ENCODE measurements at places on chromosomes 3 and 15.
A peak's percentile ranks its signal among the peaks of the same experiment; 100 is the strongest.

- no peak for DNase-seq
These were observed 87.0 kb downstream of the KLHL25 start for GRCh38 chr15:85707519-85708338.

DNA sequence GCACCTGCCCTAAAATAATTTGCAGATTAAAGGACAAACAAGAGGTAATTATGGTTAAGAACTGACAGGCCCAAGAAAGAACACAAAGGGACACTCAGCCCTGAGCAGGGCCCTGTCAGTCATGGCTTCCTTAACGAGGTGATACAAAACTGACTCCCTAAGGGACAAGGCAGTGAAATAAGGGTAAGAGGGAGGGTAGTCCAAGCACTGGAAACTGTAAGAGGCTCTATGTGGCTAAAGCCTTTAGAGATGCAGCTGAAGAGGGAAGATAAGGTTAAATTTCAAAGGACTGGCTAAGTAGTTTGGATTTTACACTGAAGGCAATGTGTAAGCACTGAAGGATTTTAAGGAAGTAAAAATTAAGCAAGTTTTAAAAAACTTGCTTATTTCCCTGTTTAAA is 3.9 kb downstream of the ATR start:
- no peak for DNase-seq

- peak; percentile 39 for DNase-seq
These were observed 1.4 kb upstream of the MAGEL2 start for GRCh38 chr15:23648920-23649515.

DNA sequence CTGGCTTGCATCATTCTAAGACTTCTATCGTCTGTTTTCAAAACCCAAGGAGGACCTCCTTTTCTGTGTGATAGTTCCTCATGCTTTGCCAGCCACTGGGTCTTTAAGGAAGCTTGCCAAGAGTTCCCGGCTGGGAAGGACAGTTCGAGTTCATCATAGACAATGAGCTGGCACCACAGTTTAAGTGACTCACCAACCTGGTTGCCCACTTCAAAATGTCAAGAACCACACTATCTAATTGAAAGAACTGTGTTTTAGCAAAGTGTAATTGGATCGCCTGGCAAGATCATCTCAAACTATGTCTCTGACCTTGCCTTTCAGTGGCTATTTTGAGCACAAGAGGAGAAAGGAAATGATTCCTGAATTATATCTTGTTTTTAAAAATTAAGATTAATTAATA is 27.9 kb downstream of the SOX2 start:
- DNase-seq = no peak

- DNase-seq = no peak
These were observed 84.6 kb upstream of the ADAMTSL3 start for GRCh38 chr15:83569341-83569740.

DNA sequence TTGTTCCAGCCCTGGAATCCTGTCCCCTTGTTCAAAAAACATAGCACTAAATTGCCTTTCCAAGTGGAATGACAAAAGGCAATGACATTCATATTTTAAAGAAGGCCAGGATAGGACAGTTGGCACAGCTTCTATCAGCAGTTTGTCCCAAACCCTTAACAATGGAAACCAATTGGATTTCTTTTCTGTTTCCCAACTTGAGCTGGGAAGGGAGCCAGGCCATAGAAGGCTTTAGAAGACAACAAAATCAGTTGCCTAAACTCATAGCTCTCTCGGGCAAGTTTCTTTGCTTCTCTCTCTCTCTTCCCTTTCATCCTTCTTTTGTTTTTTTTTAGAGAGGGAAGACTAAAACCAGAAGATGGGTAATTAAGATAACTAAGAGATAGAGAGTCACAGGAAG is 227.7 kb upstream of the TPRG1 start:
- DNase-seq = no peak

- DNase-seq = no peak
These were observed 14.0 kb upstream of the NEO1 start for GRCh38 chr15:73038220-73038619.

DNA sequence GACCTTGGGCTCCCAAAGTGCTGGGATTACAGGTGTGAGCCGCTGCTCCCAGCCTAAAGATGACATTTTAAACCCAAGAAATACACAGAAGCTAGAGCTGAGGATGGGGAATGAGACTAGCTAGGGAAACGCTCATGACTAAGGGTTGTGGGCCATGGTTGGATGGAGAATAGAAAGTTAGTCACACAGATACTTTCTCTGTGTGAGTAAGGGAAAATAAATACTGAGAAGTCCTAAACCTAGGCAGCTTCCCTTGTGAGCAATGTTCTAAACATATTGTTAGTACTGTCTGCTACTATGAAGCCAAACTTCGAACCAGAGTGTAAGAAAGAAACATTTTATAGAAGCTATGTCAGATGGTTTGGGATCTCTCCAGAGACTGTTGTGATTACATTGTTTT is 304.8 kb upstream of the STAC start:
- no peak for DNase-seq

DNA sequence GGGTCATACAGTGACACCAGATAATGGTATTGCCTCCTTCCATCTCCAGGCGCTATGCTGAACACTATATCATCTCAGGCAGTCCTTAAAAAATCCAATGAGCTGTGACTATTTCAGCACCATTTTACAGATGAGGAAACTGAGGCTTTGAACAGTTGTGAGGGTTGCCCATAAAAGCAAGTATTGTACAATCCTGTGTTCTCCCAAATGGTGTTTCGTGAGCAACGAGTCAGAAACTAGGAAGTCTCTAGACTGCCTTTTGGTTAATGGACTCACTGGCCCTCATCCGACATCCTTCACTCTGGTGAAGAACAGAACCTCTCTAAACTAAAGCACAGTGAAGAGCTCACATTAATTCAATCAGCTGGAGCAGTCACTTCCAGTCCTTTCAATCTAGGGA is 61.8 kb downstream of the ATP8B4 start:
- no peak for DNase-seq

DNA sequence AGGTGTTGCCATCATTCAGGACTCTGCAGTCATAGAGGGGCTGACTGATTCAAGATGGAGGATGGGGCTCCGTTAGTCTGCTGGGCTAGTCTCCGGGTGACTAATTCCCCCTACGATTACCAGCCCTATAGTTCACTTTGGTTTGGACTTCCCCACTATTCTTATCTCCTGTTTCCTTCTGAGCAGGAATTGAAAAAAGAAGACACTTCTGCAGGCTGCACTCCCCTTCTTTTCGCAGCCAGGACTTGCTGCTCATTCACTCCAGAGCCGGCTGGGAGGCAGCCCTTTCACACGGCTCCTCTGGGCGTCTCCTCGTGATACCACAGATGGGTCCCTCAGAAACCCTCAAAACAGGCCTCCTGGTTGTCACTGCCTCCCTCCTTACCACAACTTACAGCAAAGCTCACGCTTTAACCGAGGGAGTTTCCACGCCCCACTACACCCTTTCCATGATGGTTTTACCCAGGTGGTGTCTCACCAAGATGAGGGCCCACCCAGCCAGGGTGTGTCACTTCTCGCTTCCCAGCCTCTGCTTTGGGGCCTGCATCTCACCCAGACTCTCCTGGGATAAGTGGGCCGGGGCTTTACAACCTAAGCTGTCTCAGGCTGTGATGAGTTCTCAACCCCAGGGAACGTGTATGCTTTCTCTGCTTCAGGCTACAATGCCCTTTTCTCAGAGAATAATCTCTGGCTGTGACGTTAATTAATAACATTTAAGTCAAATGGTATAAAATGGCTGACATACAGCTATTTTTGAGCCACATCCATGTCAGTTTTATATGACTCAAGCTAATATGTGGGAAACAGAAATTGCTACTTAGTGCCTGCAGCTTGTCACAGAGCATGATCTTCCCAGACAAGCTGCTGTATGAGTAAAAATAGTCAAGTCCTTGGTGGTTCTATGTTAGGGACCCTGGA is 11.9 kb downstream of the CX3CR1 start:
- no peak for DNase-seq

DNA sequence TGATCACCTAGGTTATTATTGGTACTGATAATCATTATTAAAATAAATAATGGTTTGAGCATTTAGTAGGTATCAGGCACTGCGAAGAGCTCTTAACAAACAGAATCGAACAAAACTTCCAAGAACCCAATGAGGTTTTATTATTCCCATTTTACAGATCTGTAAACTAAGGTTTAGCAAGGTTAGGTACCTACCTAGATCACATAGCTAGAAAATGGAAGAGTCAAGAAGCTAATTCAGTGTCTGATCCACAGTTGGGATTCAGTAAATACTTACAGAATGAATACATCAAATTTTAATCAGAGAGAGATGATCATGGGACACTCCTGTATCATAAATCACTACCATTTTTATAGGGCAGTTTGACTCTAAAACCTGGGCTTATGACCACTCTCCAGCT is 15.5 kb downstream of the GJD2 start:
- no peak for DNase-seq

- DNase-seq = no peak
These were observed 272.4 kb downstream of the TIGIT start for GRCh38 chr3:114566162-114566755.

- no peak for DNase-seq
These were observed 158.7 kb upstream of the NANOGP8 start for GRCh38 chr15:35243758-35244157.

GRCh38 chr3:20561166-20561565 is 375.2 kb upstream of the SGO1 start:
- DNase-seq = no peak

DNA sequence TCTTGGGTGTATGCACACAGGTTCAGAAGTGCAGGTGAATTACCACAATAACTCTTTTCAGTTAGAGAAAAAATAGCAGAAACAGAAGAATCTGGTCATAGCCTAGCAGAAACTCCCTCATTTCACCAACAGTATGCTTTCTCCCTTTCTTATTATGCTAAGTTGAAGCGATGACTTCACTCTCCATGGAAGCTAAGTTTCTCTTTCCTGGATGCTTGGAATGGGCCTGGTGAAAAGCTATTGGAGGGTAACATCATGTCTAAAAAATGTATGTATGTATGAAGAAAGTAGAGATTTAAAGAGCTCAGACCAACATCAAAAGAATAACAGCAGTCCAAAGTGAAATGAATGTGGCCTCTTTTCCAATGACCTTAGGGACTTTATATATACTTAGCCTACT is 145.5 kb downstream of the TIGIT start:
- no peak for DNase-seq

- DNase-seq = no peak
These were observed 8.3 kb upstream of the THSD4 start for GRCh38 chr15:71106802-71107500.

- DNase-seq = no peak
These were observed 62.8 kb downstream of the SCN11A start for GRCh38 chr3:38988955-38989354.

DNA sequence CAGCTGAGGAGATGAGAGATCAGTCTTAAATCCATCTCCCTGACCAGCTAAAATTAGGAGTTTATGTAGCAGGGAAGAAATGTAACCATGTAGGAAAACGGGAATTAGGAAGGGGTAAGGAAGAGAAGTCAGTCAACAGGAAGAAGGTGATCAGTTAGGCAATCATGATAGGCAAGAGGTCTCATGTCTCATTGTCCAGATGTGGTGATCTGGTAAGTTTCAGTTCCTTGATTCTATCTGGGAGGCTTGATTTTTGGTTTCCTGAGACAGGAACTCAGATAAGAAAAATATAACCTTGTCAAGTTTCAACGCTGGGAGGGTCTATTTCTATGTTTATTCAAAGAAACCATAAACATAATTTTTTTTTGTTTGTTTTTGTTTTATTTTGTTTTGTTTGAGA is 40.3 kb upstream of the TBC1D5 start:
- DNase-seq = no peak

- no peak for DNase-seq
These were observed 9.4 kb downstream of the ATP13A4 start for GRCh38 chr3:193545304-193545703.

GRCh38 chr3:5010706-5011554 is 31.7 kb downstream of the BHLHE40 start:
- no peak for DNase-seq

DNA sequence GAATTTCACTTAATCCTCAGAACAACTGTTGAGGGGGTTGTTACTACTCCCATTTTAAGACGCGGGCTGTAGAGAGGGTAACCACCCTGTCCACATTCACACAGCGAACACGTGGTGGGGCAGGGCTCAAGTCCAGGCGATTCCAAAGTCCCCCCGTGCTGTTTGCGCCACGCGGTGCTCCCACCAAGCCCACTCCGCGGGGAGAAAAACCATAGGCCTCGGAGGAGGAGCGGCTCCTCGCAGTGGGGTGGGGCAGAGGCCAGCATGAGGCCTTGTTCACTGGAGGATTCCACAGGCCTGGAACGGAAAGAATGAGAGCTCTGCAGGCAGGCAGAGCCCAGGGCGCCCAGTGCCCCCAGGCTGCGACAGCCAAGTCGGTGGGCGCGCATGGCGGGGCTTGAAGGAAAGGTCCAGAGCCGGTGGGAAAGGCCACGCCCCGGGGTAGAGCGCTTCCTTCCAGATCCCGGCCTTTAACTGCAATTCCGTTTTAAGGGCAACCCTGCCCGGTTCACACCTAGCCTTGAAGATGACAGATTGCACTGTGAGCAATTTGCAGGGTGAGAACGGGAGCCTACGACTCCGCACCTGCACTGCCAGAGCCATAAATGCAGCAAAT is 161.8 kb upstream of the TBL1XR1 start:
- peak; percentile 68 for DNase-seq

- DNase-seq = no peak
These were observed 51.5 kb upstream of the COL6A6 start for GRCh38 chr3:130465521-130465920.

DNA sequence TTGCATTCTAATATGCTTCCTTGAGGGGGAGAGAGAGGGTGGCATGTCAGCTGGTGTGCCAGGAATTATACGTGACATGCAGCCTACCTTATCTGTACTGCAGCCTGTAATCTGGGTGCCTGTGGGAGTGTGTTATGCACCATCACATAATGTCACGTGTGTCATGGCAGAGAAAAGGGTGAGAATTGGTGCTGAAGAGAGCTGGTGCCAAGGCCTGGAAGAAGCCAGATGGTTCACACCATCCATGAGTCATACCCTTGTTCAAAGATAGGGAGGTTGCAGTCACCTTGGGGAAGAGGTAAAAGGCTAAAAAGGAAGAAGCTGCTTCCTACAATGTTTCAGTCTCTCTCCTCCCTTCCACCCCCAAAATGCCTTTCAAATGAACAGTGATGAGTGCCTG is 5.3 kb downstream of the BRPF1 start:
- no peak for DNase-seq
